DMS79 (cell line): ENCODE measurements at places on chromosomes 12 and 14.
A peak's percentile ranks its signal among the peaks of the same experiment; 100 is the strongest.

DNA sequence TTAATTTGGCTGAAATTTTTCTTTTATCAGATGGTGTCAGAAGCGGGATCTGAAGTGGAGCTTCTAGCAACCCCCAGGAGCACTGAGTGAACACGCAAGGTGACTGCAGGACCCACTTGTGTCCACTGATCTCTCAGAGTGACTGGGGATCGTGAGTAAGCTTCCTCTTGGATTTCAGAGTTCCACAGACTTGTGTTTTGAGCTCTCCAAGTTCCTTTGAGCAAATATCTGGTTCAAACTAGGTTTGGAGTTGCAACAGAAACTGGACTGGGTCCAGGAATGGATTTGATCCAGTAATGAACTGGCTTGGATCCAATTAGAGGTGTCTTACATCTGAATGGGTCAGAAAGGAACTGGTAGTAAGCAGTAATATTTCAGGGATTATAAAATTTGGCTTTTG is 24.7 kb upstream of the B4GALNT1 start:
- DNase-seq: peak; percentile 1

DNA sequence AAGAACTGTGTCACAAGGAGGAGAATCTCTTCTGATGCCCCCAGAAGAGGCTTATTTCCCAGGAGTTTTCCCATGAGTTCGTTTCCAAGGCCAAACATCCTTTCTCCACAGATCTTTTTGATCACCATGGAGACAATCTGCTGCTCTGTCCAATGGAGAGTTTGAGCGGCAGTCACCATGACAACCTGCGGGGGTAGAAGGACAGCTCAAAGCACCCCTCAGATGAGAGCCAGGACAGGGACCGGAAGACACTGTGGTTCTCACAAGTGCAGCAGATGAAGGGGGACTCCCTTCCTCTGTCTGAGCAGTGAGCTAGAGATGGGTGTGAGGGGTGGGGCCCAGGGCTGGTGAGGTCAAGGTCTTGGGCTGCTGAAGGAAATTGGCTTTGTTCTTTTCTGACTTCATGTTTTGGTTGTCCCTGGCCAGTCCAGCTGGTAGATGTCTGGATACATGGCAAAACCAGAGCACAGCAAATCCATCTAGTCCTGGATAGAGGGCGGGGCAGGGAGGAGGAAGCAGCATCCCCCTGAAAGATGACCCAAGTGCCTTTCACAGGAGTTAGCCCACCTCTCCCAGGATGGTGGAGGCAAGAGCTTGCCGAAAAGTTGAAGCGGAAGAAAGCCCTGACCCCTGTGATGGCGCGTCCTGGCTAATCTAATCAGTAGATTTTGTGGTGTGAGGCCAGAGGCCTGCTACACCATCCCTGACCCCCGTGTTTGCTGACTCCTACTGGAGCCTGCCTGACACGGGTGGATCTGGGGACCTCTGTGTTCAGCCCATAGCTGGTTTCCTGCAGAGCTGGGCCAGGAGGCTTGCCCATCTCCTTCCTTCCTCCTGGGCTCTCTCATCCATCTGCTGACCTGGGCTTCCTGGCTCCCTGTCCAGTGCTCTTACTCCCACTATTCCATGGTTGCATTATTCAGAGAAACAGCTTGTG is 24.4 kb downstream of the DHRS2 start:
- no peak for DNase-seq

DNA sequence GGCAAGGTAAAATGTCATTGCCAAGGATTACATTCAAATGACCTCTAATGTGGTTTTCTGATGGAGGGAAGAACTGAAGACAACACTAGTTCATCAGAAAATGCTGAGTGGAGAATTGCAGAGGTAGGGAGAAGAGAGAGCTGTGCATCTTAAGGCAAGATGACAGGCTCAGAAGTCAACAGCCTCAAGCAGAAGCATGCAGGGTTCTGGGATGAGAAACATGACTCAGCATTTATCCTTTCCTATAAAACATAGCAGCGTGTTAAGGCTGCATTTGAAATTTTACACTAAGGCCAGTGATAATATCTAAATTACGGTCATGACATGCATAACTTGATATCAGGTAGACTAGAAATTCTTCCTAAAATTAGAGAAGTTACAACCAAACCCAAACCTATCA is 53.7 kb upstream of the DYRK2 start:
- no peak for DNase-seq

DNA sequence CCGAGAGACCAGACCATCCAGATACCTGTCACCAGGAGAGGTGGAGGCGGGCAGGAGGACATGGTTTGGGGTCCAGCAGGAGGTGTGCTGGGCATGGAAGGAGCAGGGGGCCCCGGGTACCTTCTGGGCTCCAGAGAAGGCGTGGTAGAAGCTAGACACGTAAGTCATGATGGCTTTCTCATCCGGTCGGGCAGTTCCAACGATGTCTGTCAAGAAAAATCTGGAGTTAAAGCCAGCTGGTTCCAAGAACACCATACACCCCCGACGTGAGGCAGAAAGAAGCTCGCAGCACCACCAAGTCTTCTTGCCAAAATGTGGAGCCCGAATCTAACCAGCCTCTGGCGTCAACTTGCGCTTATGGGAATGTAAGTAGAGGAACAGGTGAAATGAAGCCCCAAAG is 76.7 kb downstream of the ACTN1 start:
- DNase-seq: no peak

- no peak for DNase-seq
Observed at GRCh38 chr14:77239412-77239811, 31.6 kb downstream of the NGB start.

DNA sequence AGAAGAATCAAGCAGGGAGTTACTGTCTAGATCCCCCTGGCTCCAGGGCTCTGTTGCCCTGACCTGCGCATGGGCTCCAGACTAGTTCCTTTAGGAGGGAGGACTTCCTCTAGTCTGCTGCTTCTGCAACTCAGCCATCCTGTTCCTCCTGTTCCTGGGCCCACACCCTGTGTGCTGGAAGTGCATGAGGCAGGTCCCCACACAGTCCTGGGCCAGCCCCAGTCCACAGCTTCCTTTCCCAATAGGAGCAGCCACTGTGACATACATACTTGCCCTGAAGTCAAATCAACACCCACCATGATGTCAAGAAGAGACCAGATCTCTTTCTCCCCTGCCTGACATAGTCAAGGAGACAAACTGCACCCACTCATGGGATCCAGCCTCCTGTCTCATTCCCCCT is 1.3 kb downstream of the SDR9C7 start:
- DNase-seq: no peak

- no peak for DNase-seq
Observed at GRCh38 chr12:18658829-18659228, 79.0 kb downstream of the PLCZ1 start.

DNA sequence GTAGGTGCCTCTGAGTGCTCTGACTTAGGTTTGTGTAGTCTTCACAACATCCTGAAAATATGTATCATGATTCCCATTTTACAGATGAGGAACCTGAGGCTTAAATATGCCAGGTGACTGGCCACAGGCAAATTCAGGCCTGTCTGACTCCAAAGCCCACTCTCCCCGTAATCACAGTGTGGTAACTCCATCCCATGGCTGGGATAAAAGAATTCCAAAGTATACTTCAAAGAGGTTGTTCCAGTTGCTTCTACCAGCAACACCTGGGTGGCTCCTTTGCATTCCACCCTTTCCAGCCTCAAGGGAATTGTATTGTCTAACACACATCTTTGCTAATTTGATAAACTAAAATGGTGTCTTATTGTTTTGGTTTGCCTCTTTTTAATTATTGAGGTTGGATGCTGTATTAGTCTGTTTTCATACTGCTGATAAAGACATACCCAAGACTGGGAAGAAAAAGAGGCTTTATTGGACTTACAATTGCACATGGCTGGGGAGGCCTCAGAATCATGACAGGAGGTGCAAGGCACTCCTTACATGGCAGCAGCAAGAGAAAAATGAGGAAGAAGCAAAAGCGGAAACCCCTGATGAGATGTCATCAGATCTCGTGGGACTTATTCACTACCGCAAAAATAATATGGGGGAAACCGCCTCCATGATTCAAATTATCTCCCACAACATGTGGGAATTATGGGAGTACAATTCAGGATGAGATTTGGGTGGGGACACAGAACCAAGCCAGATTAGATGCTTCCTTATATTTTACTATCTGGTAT is 9.9 kb upstream of the CHST11 start:
- no peak for DNase-seq

- DNase-seq: no peak
Observed at GRCh38 chr12:65156366-65156841, 13.0 kb upstream of the LEMD3 start.
